Dorsolateral prefrontal cortex (tissue), 122 donors: ENCODE measurements at places on chromosomes 13 and 19. TPM values are rescaled to one million over a fixed set of nuclear protein-coding genes. Genes with fewer than 3 reads are reported as not detected.

CEACAM16 gene
- not detected for total RNA-seq

DNA sequence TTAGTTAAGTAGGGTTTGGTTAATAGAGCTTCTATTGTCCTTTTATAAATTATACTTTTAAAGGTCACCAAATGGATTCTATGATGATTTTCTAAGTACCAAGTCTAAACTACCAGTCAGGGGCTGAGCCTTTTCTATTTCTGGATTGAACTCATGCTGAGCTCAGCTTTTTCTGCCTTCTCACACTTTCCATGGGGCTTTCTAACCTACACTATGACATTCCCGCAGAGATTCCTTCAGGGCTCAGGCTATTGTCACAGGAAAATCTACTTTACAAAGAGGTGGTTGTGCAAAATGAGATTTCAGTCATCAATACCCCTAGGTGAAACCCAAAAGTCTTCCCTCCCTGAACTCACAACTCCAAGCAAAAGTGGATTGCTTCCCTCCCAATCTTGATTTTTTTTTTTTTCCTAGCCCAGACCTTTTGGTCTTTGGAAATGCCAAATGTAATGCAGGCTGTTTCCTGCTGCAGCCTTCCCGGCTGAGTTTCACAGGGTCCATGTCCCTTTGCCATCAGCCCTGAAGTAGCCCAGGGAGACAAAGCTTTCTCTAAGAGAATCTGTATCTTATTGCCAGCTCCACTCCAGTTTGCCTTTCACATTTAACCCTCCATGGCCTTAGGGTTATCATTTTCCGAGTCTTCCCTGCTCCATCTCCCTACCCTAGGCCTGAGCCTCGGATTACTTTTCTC lies 13.6 kb downstream of the C13orf42 start:
- DNase-seq, result no peak

- no peak for DNase-seq
These were observed 184.7 kb downstream of the OXGR1 start for GRCh38 chr13:96809366-96810096.

PGLYRP2 gene
- not detected for total RNA-seq

ZNF69 gene
- total RNA-seq, result 7.9 TPM

DNA sequence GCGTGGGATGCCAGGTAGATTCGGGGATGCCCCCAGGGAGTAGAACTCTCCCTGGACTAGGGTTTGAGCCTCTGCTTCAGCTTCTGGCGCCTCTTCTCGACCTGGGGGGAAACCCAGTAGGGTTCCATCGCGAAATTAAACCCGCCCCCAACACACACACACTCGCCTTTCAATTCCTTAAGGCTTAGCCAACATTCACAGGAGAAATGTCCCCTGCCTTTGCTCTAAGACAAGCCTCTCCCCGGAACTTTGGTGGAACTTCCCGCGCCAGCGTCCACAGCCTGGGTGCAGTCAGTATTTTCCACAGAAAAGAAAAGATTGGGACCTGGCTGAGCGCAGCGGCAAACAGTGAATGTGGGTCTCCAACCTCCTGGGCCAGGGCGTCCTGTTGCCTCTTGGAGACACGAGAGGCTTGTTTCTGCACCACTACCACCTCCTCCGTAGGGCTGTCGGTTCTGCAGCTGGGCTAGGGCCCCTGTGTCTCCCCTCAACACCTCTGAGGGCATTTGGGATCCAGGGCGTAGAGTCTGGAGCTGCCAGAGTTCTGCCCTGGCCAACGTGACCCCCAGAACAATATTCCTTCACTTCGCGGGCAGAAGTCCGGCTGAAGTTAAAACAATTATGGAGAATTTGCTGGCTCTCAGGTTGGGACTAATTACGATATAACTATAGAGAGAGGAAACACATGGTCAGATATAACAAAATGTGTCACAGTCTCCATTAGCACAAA lies 3.2 kb downstream of the PDX1 start:
- DNase-seq, result no peak
